Osteocyte (in vitro differentiated cells): ENCODE measurements at places on chromosomes 1 and 21. TPM values are rescaled to one million over a fixed set of nuclear protein-coding genes. Genes with fewer than 3 reads are reported as not detected.

Gene OR2T29
- total RNA-seq: not detected in 2 replicates

- DNase-seq: no peak
These were observed 142.1 kb downstream of the DPYD start for GRCh38 chr1:97778718-97779117.

Gene TRABD2B
- not detected in 2 replicates for total RNA-seq

DNA sequence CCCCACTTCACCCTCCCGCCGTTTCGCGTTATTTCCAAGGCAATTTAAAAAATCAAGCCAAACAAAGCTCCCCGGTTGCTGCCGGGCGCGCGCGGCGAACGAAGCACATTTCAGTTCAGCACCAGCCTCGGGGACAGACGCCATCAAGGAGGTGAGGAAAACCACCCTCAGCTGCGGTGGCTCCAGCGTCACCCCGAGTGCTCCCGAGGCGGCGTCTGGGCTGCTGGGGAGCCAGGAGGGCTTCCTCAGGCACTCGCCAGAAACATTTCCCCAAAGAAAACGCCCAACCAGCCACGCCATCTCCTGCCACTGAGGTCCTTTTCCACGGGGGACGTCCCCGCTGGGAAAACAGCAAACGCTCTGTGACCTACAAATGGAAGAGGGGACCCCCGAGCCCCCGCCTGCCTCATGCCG, 623 bp downstream of the GNG4 start:
- peak; percentile 85 for DNase-seq

Gene ATP1A4
- not detected in 2 replicates for total RNA-seq

Gene PRKAA2
- total RNA-seq: 1.8 and 2.0 TPM in 2 replicates

DNA sequence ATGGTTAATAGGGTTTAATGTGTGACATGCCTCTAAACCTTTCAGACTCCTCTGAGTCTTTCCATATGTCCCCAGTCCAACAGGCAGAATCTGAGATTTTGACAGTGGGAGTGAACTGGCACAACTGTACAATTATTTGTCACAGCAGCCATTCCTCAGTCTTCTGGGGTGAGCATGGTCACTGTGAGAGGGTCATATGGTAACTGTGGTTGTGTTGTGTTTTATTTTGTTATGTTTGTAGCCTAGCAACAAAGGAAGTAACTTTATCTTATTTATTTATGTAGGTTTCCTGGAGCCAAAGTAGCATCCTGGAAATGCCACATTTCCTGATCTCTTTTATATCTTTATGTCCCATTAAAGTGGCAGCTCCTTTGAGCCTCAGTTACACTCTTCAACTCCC, 1067.9 kb downstream of the TTLL7 start:
- no peak for DNase-seq
